Sciatic nerve (tissue), 2 donors: ENCODE measurements at places on chromosomes 13 and 19. TPM values are rescaled to one million over a fixed set of nuclear protein-coding genes. Genes with fewer than 3 reads are reported as not detected.

Gene ZNF430
- total RNA-seq = 20.2 TPM

DNA sequence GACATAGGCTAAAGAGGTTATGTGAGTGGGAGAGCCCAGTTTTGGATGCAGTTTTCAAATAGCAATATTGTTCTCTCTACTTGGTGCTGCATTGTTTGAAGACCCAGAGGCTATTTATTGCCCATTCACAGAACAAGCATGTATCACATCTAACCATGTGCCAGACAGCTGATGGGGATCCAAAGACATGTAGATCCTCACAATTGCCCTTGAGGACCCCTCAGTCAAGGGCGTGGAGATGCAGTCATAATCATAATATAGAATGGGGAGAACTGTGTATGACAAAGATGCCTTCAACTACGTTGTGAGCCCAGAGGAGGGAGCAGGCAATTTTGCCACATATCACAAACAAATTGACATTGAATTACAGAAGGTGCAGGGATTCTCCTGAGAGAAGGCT, 70.5 kb downstream of the NHLRC3 start:
- no peak for DNase-seq

Gene ITGBL1
- total RNA-seq = 74.1 TPM

DNA sequence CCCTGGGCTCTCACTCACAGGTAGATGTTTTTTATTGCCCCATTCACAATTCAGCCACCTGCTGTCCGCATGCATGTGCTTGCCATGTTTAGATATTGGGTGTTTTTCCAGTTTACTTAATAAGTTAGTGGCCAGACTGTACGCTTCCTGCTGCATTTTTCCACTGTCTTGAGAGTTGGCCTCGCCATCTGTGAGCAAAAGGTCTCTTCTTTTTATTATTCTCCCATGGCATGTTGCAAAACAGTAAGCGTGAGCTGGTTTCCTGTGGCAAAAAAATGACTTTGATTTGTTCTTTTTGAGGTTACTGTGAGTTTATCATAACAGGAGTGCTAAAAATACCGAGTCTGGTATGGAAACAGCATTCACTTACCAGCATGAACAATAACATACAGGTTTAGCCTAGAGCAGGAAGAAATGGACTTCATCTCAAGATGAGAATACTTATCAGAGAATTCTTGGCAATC, 46.0 kb downstream of the SAE1 start:
- DNase-seq = no peak

Gene GPR183
- total RNA-seq = 19.5 TPM
